ENCODE measurements at places on chromosomes 12 and 14. TPM values are rescaled to one million over a fixed set of nuclear protein-coding genes. Genes with fewer than 3 reads are reported as not detected.

The SELPLG gene
- polyA plus RNA-seq: 1.3 TPM

GRCh38 chr14:99522457-99522891 lies 41.3 kb downstream of the CCNK start:
- DNase-seq: peak; percentile 15

DNA sequence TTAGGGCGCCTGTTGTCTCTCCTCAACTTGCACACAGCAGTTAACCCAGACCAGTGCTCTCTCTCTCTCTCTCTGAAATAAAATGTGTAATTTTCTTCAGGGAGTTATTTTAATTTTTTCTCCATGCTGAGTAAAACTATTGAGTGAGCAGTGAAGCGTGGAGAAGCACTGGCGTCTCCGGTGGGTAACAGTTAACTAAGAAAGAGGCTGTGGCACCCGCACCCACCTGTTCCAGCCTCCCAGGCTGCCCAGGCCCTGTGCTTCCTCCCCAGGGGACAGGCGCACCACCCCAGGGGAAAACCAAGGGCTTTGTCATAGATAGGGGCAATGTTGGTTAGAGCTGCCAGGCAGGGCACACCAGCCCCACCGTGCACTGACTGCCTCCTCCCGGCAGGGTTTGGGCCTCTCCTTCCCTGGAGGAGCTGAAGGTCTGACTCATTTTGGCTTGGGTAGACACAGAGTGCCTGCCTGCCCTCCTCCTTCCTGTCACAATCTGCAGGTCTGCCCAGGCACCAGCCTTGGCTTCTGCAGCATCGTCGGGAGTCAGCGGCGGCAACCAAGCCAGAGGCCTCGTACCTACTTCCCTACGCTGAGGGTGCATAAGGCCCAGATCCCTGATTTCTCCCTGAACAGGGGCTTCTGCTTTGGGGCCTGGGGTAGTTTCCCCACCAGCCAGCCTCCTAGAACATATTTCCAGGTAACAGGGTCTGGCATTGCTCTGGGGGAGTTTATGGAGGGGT lies 3.9 kb downstream of the HOXC5 start:
- DNase-seq: no peak

The FERMT2 gene
- 183 TPM for polyA plus RNA-seq

DNA sequence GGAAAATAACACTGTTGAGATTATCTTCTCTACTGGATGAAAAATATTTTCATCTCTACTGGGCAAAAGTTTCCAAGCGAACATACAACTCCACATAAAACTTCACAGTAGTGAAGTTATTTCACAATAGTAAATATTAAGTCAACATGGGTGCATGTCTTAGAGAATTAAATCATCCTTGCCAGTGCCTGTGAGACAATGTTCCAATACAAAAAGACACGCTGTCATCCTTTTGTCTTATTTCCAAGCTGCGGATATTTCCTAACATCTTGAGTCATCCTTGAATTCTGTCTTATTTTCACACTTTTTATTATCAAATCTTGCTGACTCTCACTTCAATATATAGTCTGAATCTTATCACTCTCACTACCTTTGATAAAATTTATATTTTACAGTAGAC lies 142.9 kb upstream of the KITLG start:
- DNase-seq: no peak

DNA sequence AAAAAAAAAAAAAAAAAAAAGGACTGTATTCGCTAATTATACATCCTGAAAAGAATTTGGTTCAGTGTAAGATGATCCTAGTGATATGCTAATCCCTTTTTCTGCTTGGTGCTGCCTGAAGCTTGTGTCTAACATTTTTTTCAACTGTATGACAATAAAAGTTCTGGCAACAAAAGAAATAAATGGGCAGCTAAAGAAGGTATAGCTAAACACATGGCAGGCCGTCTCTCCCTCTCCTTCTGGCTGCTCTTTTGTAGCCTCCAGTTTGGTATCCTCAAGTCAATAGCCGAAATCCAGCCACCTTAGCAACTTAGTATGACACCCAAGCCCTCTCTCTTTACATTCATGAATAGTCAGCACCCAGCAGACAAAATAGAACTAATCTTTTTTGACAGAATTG lies 198.3 kb upstream of the OTX2 start:
- DNase-seq: no peak

DNA sequence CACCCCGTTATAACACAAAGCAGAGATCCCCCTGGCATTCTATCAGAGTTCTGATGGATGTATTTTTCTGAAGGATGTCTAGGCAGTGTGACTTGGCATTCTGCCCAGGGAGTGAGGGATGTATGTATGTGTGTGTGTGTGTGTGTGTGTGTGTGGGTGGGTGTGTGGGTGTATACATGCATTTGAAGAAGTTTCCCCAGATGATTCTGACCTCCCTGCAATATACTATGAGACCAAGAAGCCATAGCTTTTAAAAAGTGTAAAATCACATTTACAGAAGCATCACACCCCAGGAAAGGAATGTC lies 59.7 kb upstream of the NAP1L1 start:
- no peak for DNase-seq

The RNF212B gene
- polyA plus RNA-seq: 2.3 TPM

GRCh38 chr12:25884920-25885234 lies 73.6 kb upstream of the RASSF8 start:
- DNase-seq: no peak

GRCh38 chr12:81257947-81258551 lies 180.2 kb downstream of the ACSS3 start:
- DNase-seq: peak; percentile 73

- DNase-seq: no peak
Observed at GRCh38 chr12:77591959-77592743, 238.5 kb upstream of the NAV3 start.

The TAS2R13 gene
- 0.12 TPM for polyA plus RNA-seq

- DNase-seq: no peak
Observed at GRCh38 chr12:30692470-30692869, 3.2 kb downstream of the IPO8 start.

The ART4 gene
- polyA plus RNA-seq: 0.22 TPM

- DNase-seq: no peak
Observed at GRCh38 chr12:121803861-121804416, at the start of gene SETD1B. Gene SETD1B, plus strand, starts transcription at chr12:121804009. Its CDS starts 729 bp downstream, at chr12:121804738.

The DNAJC22 gene
- 30.2 TPM for polyA plus RNA-seq

DNA sequence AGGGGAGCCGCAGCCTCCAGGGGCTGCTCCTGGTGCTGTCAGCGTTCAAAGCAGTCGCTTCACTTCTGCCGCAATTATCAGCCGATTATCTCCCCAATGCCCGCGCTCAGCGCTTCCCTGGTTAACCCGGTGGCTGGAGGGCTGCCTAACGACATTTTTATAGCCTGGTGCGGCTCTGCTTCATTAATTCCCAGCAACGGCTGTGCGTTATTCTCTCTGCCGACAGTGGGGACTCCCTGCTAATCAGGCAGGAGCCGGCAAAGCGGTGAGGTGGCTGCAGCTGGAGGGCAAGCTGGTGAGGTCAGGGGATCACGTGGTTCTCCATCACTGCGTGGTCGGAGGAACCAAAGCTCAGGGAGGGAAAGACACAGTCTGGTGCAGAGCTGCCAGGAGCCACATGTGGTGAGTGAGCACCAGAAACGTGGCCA lies 62.9 kb downstream of the GLRX5 start:
- DNase-seq: peak; percentile 59

DNA sequence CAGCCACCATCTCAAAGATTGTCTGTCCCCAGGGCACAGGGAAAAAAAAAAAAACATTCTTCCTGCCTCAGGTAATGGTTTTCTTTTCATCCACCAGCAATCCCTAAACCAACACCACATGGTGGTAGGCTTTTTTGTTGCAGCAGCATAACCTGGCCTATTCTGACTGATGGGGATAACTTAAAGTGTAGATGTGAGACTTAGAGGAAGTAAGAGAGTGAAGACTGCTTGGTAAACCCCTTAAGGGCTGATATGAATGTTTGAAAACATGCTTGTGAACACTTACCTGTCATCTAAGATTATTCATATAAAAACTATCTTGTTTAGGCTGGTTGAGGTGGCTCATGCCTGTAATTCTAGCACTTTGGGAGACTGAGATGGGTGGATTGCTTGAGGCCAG lies 130.2 kb upstream of the RAP1B start:
- DNase-seq: no peak

The CLEC2D gene
- 30.5 TPM for polyA plus RNA-seq

The HOXC9 gene
- polyA plus RNA-seq: 25.2 TPM

- DNase-seq: no peak
Observed at GRCh38 chr12:128286970-128287369, 20.0 kb downstream of the TMEM132C start.

DNA sequence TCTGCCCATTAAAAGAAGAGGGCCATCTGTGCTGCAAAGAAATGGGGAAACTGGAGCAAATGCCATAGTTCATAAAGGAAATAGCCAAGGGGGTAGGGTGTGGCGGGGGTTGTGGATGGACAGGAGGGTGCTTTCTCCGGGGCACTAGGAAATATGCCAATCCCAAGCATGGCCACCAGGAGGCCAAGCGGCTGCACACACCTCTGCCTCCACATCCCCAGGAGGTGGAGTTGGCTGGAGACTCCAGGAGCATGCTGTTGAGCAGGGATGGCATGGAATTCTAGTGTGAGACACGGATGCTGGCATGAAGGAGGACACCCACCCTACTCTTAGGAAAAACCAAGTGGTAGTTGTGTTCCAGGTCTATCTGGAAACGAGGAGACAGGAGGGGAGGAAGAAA lies 25.2 kb downstream of the NID2 start:
- no peak for DNase-seq

DNA sequence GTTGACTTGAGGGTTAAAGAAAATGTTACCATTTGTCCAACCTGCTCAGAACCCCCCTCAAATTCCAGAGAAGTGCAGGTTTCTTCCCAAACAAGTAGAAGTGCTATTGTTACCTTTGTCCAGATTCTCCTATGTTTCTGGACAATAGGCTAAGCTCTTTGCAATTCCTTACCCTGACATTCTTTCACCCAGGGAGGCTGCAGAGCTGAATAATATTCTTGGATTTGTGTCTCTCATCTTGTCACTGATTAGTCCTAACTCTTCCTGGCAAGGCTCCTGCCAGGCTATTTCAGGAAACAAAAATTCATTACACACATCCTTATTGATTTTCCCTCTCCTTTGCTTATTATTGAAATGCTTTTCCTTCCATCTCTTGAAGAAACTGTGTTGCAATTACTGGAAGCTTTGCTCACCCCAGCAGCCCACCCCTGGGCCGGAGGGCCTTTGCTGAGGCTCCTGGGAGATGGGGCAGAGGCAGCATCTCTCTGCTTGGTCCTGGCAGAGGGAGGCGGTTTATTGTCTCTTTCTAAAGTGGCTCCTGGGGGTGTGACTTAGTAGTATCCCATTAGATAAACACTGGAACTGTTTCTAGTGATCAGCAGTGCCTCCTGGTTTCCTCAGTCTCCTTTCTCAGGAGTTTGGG lies 207.5 kb upstream of the PELI2 start:
- no peak for DNase-seq

- no peak for DNase-seq
Observed at GRCh38 chr12:31001581-31002360, 71.9 kb upstream of the DDX11 start.

DNA sequence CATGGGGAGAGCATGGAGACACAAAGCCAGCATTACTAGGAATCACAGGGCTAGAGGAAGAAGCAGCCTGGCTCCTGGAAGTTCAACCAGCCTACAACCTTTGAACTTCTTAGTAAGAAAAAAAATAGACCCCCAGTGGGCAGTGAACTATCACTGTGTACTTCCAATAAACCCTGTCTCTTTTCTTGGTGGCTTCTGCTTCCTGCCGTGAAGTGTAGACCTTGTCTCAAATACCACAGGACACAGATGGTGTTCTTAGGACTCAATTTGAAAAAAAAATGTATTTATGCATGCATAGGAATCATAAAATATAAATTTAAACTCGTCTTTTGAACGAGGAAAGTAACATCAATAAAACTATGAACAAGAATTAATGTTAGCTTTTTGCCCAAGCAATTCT lies 3.6 kb upstream of the PTGER2 start:
- no peak for DNase-seq

- DNase-seq: no peak
Observed at GRCh38 chr14:101873991-101874390, 90.4 kb upstream of the DYNC1H1 start.

The MGP gene
- 33.9 TPM for polyA plus RNA-seq

GRCh38 chr12:43602738-43603137 lies 50.7 kb upstream of the ADAMTS20 start:
- no peak for DNase-seq

The ARHGEF25 gene
- 30.5 TPM for polyA plus RNA-seq

The GLIPR1L1 gene
- 0.43 TPM for polyA plus RNA-seq

- no peak for DNase-seq
Observed at GRCh38 chr12:17304503-17305347, 698.8 kb upstream of the LMO3 start.

GRCh38 chr14:92963301-92964123 lies 40.6 kb downstream of the CHGA start:
- DNase-seq: no peak

The SLC38A4 gene
- 27.1 TPM for polyA plus RNA-seq

- DNase-seq: no peak
Observed at GRCh38 chr12:113090740-113091139, 34.2 kb downstream of the DTX1 start.

GRCh38 chr12:75974323-75975187 lies 57.0 kb downstream of the PHLDA1 start:
- DNase-seq: no peak
